Gastrocnemius medialis (tissue), 4 donors: ENCODE measurements at places on chromosomes 5 and 9.

GRCh38 chr9:89428222-89428761 is 69.6 kb downstream of the SEMA4D start:
- no peak for DNase-seq

DNA sequence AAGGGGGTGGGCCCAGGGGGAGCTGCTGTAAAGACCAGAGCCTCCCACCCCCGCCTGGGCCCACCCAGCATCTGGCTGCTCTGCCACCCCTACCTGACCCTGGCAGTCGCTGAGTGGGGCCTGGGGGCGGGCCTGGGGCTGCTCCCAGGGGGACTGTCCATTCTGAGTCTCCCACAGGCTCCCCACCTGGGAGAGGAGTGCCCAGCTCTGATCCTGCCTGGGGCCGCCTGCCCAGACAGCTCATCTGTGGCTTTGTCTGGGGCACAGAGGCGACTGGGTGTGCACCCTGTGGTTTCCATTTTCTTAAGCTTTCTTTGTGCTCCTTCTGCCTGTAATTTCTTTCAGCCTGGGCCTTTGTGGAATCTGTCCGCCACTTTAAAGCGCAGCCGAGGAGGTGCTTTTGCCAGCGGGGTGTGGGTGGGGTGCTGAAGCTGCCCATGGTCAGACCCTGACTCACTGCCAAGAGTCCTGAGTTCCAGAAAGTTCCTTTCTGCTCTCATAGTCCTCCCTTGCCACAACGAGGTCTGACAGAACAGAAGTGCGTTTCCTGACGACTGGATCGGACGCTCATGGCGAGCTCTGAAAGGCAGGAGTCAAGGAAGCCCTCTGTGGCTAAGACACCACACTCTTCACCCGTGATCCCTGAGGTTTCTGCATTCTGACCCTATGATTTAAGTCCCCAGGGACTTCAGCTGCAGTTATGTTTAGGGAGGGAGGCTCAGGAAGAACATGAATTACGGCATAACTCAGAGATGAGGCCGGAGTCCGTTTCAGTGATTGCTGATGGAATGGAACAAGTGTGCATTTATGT is 225.0 kb downstream of the FANCC start:
- DNase-seq, result peak; percentile 56

DNA sequence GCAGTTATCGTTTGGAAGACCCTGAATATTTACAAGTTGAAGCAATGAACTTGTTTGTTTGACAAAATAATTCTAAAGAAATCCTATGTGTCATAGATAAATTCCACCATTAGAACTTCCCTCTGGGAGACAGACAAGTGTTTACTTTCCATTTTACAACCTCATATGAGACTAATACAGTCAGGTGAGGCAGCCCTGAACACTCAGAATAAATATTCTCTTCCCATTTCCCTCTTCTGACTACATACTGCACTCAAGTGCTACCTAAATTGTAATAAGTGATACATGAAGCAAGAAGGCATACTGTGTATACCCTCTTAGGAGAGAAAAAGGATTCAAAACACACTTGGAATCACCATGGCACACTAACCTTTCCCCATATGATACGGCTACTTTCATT is 6.8 kb downstream of the RASEF start:
- no peak for DNase-seq

GRCh38 chr5:77560677-77561263 is 68.7 kb upstream of the WDR41 start:
- DNase-seq, result no peak

GRCh38 chr5:119374901-119375300 is 19.1 kb downstream of the TNFAIP8 start:
- no peak for DNase-seq

GRCh38 chr9:133210609-133211008 is 1.6 kb upstream of the OBP2B start:
- no peak for DNase-seq

DNA sequence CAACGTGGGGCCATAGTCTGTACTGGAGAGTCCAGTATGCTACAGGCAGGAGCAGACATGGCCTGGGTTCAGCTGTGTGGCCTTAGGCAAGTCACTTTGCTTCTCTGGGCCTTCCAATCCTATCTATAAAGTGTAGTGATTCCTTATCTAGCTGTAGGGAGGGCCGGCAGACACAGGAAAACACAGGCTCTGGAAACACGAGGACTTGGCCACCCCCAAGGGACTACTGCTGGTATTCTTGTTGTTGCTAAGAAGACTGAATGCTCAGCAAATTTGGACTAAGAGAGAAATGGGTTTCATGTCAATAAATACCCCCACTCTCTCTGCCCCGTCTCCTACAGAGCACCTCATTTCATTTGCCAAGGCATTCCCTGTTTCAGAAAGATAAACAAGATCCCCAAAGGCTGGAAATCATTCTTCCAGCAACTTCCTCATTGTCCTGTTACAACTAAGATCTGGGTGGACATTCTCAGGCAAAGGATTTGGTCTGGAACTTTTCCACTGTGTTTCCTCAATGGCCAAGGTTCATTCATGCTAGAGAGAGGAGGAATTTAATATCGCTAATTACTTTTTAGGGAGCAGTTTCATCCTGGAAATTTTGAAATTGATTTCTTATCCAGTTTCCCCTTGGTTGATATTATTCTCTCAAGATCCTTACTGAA is 105.8 kb downstream of the GABBR2 start:
- DNase-seq, result no peak

DNA sequence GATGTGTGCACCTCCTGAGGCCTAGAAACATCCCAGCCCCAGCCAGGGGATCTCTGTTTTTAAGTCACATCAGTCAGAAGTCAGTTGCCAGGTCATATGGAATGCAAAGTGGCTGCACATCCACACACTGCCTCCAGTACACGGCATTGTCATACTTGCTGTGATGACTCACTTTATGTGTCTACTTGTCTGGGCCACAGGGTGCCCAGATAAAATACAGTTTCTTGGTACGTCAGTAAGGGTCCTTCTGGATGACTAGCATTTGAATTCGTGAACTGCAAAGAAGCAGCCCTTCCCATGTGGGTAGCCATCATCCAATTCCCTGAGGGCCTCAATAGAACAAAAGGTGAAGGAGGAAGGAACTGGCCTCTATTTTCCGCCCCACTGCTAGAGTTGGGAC is 27.7 kb downstream of the AUH start:
- no peak for DNase-seq

GRCh38 chr5:151862811-151863472 is 61.7 kb downstream of the GLRA1 start:
- DNase-seq, result no peak

- no peak for DNase-seq
Measured at GRCh38 chr5:150918613-150919012, 13.8 kb upstream of the ZNF300 start.

DNA sequence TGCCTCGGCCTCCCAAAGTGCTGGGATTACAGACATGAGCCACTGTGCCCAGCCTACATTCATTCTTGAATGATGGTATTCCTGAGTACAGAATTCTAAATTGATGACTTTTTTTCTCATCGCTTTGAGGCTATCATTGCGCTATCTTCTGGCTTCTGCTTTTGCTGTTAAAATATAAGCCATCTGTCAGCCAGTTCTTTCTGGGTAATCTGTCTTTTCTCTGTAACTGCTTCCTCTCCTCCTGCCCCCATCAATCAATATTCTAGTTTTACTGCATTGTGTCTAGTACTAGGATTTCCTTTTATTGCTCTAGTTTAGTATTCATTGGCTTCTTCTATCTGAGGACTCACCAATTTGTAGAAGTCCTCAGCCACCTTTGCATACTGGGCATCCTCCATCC is 89.0 kb downstream of the PLPP1 start:
- DNase-seq, result no peak

DNA sequence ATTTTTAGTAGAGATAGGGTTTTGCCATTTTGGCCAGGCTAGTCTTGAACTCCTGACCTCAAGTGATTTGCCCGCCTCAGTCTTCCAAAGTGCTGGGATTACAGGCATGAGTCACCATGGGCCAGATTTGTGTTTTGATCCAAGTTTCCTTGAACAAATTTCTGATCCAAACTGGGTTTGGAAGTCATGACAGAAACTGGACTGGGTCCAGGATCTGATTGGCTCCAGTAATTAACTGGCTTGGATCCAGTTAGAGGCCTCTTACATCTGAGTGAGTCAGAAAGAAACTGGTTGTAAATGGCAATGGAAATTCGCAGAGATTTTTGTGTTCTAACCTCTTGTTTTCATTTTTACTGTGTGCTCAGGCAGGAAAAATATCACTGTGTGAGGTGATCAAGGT is 141.6 kb downstream of the SLC25A46 start:
- DNase-seq, result no peak

DNA sequence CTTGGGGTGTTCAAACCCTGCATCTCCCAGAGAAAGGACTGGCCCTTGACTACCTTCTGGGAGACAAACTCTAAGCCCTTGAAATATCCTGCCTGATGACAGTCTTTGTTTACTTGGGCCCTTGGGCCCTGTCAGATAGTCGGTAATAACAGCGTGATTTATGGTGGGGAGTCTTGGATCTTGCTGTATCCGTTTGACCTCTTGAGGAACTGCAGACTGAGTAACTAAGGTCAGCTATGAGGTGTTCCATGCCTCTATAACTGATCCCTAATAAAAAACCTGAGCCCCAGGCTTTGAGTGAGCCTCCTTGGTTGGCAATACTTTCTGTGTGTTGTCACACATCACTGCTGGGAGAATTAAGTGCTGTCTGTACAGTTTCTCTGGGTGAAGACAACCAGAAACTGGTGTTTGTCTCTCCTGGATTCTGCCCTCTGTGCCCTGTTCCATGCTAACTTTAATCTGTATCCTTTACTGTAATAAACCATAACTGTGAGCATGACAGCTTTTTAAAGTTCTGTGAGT is 56.2 kb upstream of the ANKRD33B start:
- DNase-seq, result no peak

DNA sequence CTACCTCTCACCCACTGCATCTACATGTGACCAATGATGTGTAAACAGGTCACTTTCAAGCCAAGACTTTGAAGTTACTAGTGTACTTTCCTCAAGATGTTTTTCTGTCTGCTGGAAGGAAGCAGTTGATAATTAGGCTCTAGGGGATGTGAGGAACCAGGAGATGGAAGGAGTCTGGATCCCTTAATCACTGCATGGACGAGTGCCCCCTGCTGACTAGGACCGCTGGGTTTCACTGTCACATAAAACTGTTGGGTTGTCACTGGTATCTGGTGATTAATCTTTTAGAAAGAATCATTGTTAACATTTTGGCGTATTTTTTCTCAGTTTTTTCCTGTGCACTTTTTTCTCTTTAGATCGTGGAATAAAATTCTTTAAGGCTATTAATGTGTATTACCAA is 79.5 kb downstream of the SREK1 start:
- no peak for DNase-seq

DNA sequence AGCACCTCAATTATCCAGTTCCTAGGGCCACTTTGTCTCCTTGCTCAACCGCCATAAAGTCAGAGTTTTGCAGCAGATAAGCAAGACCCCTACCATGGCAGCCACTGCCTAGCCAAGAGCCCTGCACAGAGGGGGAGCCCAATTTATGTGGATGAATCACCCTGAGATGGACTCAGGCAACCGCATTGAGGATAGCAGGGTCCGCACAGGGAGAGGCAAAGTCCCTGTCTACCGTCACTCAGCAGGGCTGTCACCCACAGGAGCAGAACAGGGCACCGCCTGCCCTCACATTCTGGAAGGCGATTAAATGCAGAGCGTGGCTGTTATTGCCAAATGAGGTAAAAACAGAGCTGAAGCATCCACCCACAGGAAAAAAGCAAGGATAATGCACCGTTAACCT is 1.7 kb downstream of the FBP2 start:
- DNase-seq, result no peak

DNA sequence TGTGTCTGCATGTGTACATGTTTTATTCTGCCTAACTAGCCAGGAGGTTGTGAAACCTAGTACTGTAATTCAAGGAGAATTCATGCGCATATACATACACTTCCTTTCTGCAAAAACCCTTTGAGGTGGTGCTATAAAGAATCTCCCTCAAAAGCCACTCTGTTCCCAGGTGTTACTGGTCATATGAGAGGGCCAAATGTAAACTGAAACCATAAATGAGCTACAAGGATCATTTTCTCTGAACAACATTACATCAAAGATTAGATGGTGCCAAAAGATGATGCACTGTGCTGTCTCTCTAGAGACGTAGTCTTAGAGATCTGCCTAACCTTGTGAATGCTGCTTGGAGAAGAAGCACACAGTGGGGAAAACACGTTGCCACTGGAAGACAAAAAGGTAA is 15.7 kb downstream of the NREP start:
- DNase-seq, result no peak

DNA sequence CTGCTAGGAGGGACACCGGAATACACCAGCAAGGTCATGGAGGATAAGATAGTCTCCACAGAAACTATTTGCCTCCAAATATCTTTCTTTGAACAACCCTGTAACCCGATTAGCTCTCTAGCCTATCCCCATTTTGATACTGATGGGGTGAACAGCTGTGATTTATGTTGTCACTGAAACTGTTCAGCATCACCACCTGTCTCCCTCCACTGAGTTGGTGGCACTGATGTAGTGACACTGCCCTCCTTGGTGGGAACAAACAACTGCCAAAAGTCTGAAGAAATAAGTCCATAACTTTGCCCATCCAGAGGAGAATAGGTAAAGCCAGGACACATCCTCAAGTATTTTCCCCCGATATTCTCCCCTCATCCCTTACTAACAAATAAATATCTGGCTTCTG is 24.3 kb upstream of the KCNV2 start:
- no peak for DNase-seq

DNA sequence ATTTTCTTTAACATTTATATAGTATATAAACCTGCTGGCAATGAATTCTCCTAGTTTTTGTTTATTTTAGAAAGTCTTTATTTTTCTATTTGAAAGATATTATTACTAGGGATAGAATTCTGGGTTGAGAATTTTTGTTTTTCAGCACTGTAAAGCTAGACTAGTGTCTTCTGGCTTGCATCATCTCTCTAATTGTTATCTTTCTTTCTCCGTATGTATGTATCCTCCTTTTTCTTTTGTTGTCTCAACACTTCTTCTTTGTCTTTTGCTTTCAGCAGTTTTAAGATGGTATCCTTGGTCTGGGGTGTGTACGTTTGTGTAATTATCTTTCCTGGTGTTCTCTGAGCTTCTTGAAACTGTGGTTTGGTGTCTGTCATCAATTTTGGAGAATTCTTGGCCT is 48.8 kb downstream of the FBXO4 start:
- DNase-seq, result no peak

DNA sequence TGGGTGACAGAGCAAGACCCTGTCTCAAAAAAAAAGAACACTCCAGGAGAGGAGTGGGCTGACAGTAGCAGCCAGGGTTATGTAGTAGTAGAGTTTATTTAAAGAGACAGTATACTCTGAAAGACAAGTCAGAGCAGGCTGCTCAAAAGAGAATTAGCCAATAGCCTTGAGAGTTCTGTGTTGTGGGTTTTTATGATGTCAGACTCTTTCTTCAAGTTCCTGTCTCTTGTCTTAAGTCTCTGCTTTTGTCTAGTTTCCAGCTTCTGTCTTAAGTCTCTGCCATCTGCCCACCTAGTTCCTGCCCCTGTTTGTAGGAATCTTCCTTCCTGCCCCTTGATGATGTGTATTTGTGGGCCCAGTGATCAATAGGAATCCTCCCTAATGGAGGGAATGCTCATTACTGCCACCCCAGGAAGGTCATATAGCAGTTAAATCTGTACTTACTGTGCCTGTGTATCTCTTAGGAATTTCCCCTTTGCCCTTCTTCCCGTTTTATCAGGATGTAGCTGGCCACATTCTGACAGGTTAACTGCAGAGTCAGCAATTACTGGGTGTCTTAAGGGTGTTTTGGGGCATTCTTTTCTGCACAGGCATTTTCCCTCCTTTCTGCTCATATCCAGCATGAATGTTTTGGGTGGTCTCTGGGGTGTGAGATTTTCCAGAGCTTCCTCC is 580.5 kb upstream of the SGCD start:
- no peak for DNase-seq

- DNase-seq, result no peak
Measured at GRCh38 chr9:115034801-115035200, 83.2 kb downstream of the TNC start.

- no peak for DNase-seq
Measured at GRCh38 chr9:113011911-113012381, at the start of gene ZNF883. Gene ZNF883, minus strand, starts transcription at chr9:113012192.
